ENCODE measurements at places on chromosomes 6 and 20.

- DNase-seq = no peak
Observed at GRCh38 chr6:130359736-130360135, 6.1 kb upstream of the TMEM200A start.

DNA sequence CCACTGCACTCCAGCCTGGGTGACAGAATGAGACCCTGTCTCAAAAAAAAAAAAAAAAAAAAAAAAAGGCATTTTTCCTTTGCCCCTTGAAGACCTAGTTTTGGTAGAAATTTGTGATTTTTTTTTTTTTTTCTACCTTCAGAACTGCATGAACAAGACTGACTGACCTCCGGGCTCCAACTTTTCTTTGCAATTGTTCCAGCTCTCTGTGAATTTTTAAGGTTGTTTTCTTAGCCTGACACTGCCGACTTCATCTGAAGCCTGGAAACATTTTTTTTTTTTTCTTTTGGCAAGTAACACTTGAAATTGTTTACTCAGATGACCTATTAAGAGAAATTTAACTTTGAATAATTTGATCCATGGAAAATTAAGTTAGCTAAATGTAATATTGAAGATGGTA, 73.0 kb downstream of the SLC24A3 start:
- no peak for DNase-seq

GRCh38 chr6:84498905-84499304, 265.5 kb downstream of the TBX18 start:
- DNase-seq = no peak

GRCh38 chr6:37314487-37315156, 39.2 kb upstream of the RNF8 start:
- no peak for DNase-seq

- DNase-seq = no peak
Observed at GRCh38 chr6:98560841-98561240, 273.5 kb upstream of the POU3F2 start.

- no peak for DNase-seq
Observed at GRCh38 chr6:123541462-123541861, 95.3 kb downstream of the TRDN start.

GRCh38 chr20:3188823-3189413, 15.6 kb downstream of the DDRGK1 start:
- DNase-seq = no peak

GRCh38 chr6:118371955-118372354, 176.1 kb upstream of the PLN start:
- DNase-seq = no peak

Measured in left renal cortex interstitium (tissue), 4 donors.